CD4-positive, alpha-beta T cell treated with Interleukin-1 beta for 1 hour (primary cell): ENCODE measurements at places on chromosomes 11 and 22.

DNA sequence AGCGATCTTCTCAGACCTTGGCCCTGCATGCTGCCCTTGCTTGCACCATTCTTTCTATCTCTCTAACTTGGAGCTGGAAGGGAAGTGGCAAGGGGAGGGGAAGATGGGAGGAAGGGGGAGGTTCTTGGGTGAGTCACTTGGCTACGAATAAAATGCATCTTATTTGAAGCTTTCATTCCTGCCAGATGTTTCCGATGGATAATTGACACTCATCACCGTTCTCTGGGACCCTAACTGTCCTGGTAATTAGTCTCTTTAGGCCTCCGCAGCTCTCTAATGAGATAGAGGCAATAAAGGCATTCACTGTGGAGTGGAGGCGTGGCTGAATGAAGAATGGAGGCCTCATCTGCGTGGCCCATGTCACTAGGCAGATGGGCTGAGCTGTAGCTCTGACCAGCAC lies 960.1 kb downstream of the NTM start:
- DNase-seq = no peak

DNA sequence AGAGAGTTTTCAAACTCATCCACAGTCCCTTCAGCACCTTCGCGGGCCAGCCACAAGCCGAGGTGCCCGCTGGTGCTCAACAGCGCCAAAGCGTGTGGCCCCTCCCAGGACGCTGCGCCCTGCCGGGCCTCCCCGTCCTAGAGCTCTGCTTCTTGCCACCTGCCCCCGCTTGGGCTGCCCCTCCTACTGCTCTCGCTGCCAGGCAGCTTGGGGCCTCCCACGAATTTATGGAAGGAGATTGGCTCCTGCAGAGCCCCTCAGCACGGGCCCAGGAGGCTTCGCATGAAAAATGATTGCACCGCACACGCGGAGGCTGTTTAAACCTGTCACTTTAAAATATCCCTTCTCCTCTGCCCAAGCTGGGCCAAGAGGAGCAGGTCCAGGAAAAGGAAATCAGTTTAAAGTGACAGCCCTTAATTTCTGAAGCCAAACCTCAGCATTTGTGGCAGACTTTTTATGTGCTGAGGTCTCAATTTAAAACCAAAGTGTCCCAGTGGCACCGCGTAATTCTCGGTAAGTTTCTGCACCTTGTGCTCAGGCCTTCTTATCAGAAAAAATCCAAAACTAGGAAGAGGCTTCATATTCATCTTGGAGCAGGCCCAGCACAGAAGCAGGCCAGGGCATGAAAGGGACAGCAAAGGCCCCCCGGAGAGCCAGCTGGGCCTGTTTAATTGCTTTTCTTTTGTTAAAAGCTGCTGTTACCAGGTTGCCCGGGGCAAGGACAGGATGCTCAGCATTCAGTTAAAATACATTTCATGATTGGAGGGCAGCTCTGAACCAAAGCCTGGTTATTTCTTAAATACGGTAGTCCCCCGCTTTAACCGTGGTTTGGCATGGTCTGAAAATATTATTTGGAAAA lies 303.6 kb downstream of the OPCML start:
- DNase-seq = no peak

- DNase-seq = no peak
These were observed 43.3 kb downstream of the PARVA start for GRCh38 chr11:12420706-12421105.

DNA sequence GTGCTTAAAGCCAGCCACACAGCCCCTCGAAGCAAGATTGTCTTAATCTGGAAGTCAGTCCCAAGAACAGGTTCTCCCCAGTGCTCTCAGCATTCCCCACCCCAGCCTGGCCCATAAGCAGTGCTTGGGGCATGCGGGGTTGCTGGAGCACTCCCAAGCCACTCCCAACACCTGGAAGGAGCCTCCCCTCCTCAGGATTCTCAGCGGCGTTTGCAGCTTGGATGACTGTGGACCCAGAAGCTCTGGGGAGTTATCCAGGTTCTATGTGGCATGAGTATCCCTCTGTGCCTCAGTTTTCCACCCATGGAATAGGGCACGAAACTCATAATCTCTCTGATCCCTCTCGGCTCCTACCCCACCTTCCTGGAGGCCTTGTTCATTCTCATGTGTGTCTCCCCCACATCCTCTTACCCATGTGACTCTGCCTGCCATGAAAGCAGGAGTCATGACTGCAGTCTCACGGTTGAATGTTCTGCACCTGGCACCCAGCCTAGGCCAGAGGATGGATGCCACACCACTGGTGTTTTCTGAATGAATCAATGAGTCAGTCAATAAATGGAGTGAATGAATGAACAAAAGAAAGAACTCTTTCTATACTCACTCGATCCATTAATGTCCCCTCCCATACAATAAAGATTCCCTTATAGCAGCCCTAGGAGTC lies 33.4 kb upstream of the WNT7B start:
- DNase-seq = no peak
